CD4-positive, alpha-beta T cell (primary cell): ENCODE measurements at places on chromosomes 5 and 9. TPM values are rescaled to one million over a fixed set of nuclear protein-coding genes. Genes with fewer than 3 reads are reported as not detected.

DNA sequence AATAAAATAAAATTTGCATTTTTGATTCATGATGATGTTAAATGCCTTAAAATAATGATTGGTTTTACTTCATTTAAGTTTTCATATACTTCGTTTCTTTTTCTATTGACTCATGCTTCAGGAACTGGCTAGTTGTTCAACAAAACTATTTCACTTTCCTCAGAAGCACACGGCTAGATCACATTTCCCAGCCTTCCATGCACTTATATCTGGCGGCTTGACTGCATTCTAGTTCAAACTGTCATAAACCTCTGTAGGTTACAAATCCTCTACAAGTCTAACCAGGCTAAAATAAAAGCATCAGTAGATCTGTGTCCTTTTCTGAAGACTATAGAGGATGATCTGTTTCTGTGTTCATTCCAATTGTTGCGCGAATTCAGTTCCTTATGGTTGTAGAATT lies 46.3 kb upstream of the CNTLN start:
- DNase-seq = no peak

- DNase-seq = no peak
Measured at GRCh38 chr5:62326702-62327101, 20.7 kb downstream of the KIF2A start.

LCP2 gene
- total RNA-seq = 154 TPM

FGFR4 gene
- total RNA-seq = 2.8 TPM
